Activated CD8-positive, alpha-beta T cell treated with anti-CD3 and anti-CD28 coated beads for 36 hours (primary cell): ENCODE measurements at places on chromosomes 16 and 17. TPM values are rescaled to one million over a fixed set of nuclear protein-coding genes. Genes with fewer than 3 reads are reported as not detected.

CCL22 gene
- total RNA-seq = 7.1 TPM

UTS2R gene
- total RNA-seq = not detected

CYTH1 gene
- total RNA-seq = 96.0 TPM

ADAP2 gene
- 1.5 TPM for total RNA-seq

TEPSIN gene
- 28.2 TPM for total RNA-seq

MYCBPAP gene
- 6.9 TPM for total RNA-seq

- no peak for DNase-seq
- no peak overlapping the region for H3K4me3 ChIP-seq
- H3K27me3 ChIP-seq = peaks cover 2% of the 10 kb centered on the region
- peaks cover 2% of the 10 kb centered on the region for H3K4me1 ChIP-seq
- no peak overlapping the region for H3K27ac ChIP-seq
- H3K36me3 ChIP-seq = peaks cover 4% of the 10 kb centered on the region
Observed at GRCh38 chr17:60091109-60091508, 12.4 kb upstream of the HEATR6 start.

- H3K27ac ChIP-seq = peak overlapping the region; percentile 94
- peaks cover 23% of the 10 kb centered on the region for H3K4me1 ChIP-seq
- DNase-seq = peak; percentile 100
- H3K27me3 ChIP-seq = no peaks in the 10 kb centered on the region
- H3K36me3 ChIP-seq = no peaks in the 10 kb centered on the region
- no peak overlapping the region for H3K4me3 ChIP-seq
Observed at GRCh38 chr16:56964243-56965148, 2.7 kb downstream of the CETP start.

- DNase-seq = no peak
- H3K27me3 ChIP-seq = no peaks in the 10 kb centered on the region
- no peaks in the 10 kb centered on the region for H3K36me3 ChIP-seq
- no peak overlapping the region for H3K4me3 ChIP-seq
- H3K27ac ChIP-seq = no peak overlapping the region
Observed at GRCh38 chr16:4372578-4373355, 1.1 kb downstream of the VASN start.

- DNase-seq = no peak
- peaks cover 5% of the 10 kb centered on the region for H3K27me3 ChIP-seq
- no peak overlapping the region for H3K4me3 ChIP-seq
- no peak overlapping the region for H3K27ac ChIP-seq
- H3K36me3 ChIP-seq = no peaks in the 10 kb centered on the region
Observed at GRCh38 chr16:84888450-84888849, 68.7 kb downstream of the CRISPLD2 start.

- H3K36me3 ChIP-seq = no peaks in the 10 kb centered on the region
- H3K4me3 ChIP-seq = no peak overlapping the region
- H3K27me3 ChIP-seq = no peaks in the 10 kb centered on the region
- H3K27ac ChIP-seq = no peak overlapping the region
- no peak for DNase-seq
Observed at GRCh38 chr16:11414815-11415775, 69.8 kb downstream of the RMI2 start.

DNA sequence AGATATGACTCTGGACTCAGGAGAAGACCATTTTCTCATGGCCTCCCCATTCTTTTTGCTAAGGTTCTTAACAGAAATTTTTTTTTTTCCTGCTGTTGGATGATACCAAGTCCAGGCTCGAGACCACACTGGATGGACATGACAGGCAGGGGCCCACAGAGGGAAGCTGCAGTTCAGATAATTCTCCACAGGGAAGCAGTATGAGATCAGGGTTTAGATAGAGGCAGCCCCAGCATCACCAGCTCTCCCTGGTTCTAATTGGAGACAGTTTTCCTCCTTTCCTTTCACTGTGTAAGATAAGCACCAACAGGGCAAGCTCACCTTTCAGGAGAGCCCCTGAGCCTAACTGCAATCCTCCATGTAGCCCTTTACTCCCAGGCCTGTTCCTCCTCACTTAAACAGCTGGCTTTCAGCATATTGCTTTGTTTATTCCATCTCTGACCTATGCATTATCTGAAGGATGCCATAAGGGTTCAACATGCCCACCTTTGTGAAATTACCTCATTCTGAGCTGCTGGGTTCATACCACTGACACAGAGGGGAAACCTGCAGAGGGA lies 108.1 kb downstream of the SNX11 start:
- H3K36me3 ChIP-seq = peaks cover 11% of the 10 kb centered on the region
- no peak for DNase-seq
- H3K4me3 ChIP-seq = no peak overlapping the region
- H3K27ac ChIP-seq = no peak overlapping the region
- peaks cover 14% of the 10 kb centered on the region for H3K4me1 ChIP-seq

DNA sequence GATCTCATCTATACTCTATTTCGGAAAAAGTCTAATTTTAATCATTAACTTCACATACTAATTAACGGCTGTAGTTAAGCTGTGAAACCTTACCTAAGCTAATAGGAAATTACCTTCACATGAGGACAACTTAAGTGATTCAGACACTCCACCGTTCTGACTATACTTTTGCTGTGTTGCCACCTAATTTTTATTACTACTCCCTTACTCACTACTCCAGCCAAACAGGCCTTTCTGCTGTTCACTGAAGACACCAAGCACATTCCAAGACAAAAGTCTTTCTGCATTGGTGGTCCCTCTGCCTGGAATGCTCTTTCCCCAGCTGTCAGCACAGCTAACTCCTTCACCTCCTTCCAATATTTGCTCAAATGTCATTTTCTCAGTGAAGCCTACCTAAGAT lies 1.3 kb downstream of the CMTR2 start:
- peaks cover 15% of the 10 kb centered on the region for H3K27me3 ChIP-seq
- peaks cover 19% of the 10 kb centered on the region for H3K4me1 ChIP-seq
- H3K27ac ChIP-seq = peak overlapping the region; percentile 93
- H3K36me3 ChIP-seq = peaks cover 58% of the 10 kb centered on the region
- DNase-seq = no peak

GRCh38 chr16:66847533-66848067 lies 3.4 kb downstream of the CA7 start:
- no peak overlapping the region for H3K4me3 ChIP-seq
- peaks cover 11% of the 10 kb centered on the region for H3K4me1 ChIP-seq
- no peak for DNase-seq
- H3K36me3 ChIP-seq = no peaks in the 10 kb centered on the region
- no peak overlapping the region for H3K27ac ChIP-seq
- H3K27me3 ChIP-seq = peaks cover 34% of the 10 kb centered on the region

- H3K27me3 ChIP-seq = no peaks in the 10 kb centered on the region
Observed at GRCh38 chr16:3776316-3776715, 59.0 kb upstream of the TRAP1 start.

GRCh38 chr16:27558434-27558833 lies 8.5 kb downstream of the KATNIP start:
- no peak for DNase-seq
- no peak overlapping the region for H3K4me3 ChIP-seq
- H3K36me3 ChIP-seq = no peaks in the 10 kb centered on the region
- H3K27ac ChIP-seq = no peak overlapping the region
- no peaks in the 10 kb centered on the region for H3K27me3 ChIP-seq

DNA sequence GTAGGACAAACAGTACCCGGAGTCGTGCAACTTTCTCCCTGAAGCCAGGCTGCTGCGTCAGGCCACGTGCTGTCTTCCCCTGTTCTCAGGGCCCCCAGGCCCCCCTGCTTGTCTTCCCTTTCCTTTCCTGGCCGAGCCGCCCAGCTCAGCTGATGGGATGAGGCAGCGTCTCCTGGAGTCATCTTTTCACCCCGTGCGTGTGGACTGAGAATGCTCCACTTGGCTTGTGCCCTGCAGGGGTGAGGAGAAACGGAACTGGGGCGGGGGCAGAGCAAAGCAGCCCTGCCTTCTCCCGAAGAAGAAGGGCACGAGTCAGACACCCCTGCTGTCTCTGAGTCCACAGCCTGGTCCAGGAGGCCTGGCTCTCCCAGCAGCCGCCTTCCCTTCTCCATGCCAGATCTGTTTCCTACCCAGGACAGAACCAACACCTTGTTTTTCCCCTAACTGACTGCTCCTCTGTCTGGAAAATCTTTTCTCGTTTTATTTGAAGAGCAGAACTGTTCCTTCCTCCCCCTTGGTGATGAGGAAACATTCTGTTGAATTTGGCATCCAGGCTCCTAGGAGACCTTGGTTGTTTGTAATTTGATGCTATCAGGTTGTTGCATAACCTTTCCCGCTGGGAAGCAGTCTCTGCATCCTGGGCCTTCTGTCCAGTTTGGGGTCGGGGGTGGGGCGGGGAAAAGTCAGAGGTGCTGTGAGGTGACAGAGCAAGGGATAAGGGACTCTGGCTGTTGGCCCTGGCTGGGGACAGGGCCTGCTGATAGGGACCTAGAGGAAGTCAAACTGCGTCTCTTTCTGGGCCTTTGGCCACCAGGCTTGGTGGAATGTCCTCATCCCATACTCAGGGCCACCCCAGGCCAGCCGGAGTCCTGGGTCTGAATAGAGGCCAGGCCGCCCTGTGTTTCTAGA lies 78.8 kb downstream of the WIPI1 start:
- peaks cover 1% of the 10 kb centered on the region for H3K36me3 ChIP-seq
- no peak for DNase-seq
- H3K27ac ChIP-seq = no peak overlapping the region
- no peak overlapping the region for H3K4me3 ChIP-seq

GRCh38 chr16:1290063-1290501 lies 19.4 kb upstream of the UBE2I start:
- H3K4me3 ChIP-seq = no peak overlapping the region
- H3K27me3 ChIP-seq = peaks cover 34% of the 10 kb centered on the region
- H3K4me1 ChIP-seq = no peaks in the 10 kb centered on the region
- H3K36me3 ChIP-seq = no peaks in the 10 kb centered on the region
- no peak overlapping the region for H3K27ac ChIP-seq
